Osteocyte (in vitro differentiated cells): ENCODE measurements at places on chromosomes 1 and 21. TPM values are rescaled to one million over a fixed set of nuclear protein-coding genes. Genes with fewer than 3 reads are reported as not detected.

FCMR gene
- not detected in 2 replicates for total RNA-seq

- DNase-seq: no peak
Measured at GRCh38 chr1:110548381-110548780, 29.4 kb upstream of the KCNA10 start.

DNA sequence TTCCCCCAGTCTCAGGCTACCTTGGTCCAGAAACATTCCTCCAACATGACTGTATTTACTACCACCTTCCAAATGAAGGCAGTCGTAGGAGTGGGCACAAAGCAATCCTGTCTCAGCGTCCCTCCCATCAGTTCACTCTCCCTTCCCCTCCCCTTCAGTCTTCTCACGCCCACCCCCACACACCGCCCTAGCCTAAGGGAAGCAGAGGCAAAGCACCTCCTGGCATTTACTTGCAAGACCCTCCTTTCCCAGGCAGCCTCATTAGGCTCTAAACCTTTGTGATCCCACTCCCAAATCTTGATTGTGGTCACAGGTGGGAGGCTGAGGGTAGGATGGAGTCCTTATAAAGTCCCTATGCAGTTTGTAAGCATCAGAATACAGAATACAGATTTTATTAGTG lies 23.9 kb upstream of the LPAR3 start:
- DNase-seq: no peak

- peak; percentile 25 for DNase-seq
Measured at GRCh38 chr21:37565530-37566223, 199.1 kb downstream of the DYRK1A start.

DNA sequence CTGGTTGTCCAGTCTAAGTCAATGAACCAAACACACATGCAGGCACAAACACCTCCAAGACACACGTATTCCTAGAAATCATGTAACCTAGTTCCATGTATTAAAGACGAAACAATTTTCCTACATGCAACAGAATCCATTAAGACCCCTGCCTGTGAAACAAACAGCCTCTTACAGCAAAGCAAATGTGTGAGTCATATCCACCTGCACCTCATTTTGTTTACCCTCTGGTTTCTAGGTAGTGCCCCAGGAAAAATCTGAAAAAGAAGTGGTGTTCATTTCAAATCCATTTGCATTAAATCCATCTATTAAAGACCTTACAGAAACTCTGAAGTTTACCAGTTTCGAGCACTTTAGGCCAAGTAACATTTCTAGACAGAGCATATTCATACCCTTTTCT lies 74.1 kb downstream of the VCAM1 start:
- DNase-seq: no peak

DNA sequence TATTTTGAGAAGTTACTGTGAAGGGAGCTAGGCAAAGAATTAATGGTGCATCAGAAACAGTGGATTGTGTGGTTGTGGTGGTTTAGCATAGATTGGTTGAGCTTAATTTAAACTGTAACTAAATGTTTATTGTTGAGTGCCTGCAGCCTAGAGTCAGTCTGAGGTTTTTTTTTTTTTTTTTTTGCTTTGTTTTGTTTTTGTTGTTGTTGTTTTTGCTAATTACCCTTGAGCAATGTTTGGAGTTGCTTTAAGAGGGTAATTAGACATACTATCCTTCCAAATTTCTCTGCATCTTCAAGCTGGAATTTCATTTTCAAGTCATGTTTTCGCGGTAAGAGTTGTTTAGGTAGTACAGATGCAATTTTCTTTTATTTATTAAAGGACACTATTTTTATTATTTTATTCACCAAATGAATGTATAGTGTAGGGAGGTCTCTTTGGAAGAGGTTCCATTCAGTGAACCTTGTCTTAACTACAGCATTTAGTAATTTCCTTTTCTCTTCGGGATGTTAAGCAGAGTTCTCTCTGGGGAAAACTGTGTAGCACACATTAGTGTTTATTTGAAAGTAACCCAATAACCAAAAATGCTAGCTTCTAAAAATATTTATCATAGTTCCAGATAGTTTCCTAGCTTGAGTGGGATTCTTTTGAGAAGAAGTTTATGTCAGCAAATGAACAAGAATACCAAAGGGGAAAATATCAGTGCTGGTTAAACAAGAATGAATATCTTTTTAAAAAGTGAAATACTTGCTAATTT lies 82.3 kb downstream of the CLIC4 start:
- no peak for DNase-seq
